Activated T-cell treated with anti-CD3 and anti-CD28 coated beads, Interleukin-2, amount 50 U/mL, for 72 hours (primary cell): ENCODE measurements at places on chromosomes 5 and 9.

- DNase-seq: no peak
Observed at GRCh38 chr9:87793292-87793691, 67.4 kb downstream of the CTSL start.

DNA sequence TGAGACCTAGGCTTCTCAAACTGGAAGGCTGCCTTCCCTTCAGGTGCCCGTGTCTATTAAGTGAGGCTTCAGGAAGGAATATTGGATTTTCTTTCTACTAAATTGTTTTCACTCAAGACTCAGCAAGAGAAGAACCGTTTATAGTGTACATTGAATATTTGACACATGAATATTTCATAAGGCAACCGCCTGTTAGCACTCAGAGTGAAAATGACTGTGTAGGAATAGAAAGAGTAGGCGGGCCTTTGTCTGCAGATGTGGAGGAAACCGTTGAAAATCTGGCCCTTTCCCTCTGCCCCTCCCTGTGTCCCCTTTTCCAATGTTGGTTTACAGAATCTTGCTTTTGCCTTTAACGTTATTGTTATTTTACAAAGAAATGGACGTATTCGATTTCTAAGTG lies 6.2 kb downstream of the SAP30L start:
- no peak for DNase-seq

DNA sequence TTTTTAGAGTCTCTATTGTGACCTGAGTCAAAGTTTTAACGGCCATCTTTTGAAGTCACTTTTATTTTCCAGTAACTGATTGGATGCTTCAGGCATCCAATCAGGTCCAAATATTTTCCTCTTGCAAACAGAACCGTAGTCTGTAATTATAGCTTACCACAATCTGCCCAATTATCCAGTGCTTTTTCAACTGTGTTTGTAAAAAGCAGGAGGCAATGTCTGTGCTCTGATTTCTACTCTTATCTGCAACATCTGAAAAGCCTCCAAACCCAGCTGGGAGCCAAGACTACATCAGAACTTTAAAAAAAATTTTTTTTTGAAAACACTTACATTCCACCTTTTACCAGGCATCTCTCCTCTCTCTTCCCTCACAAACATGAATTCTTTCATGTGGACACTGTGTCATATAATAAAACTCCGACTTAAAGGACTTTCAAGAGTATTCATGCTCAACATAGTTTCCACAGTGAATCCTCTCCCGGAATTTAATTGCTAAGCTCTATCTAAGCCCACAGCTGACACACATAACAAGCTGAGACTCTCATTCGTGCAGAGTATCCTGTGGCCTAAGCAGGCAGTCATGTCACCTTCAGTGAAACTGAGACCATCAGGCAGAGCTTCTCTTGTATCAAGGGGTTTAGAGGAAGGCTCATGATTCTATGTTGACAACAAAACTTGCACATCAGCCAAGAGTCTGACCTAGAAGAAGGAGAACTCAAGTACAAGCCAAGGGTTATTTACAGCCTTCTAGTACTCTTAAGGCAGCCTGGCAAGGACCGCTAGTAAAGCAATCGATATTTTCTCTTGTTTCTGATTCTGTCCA lies 272.7 kb downstream of the TLE1 start:
- DNase-seq: no peak

- DNase-seq: no peak
Observed at GRCh38 chr5:159564031-159564430, 233.7 kb upstream of the IL12B start.

GRCh38 chr9:4292781-4293180 lies 7.1 kb downstream of the GLIS3 start:
- no peak for DNase-seq

DNA sequence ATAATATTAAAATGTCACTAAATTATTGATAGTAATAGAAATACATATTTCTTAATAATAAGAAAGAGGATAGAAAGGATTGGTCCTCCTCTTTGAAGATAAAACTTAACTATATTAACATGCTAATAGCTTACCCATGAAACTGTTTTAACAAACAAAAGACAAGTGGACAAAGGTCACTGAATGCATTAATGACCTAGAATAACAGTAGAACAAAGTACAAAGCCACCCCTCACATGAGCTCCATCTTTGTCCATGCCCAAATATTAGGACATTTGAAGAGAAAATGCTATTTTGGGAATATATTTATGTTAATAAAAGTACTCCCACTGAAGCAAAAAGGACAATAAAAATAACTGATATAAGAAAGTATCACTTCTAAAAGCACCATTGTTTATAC lies 34.1 kb upstream of the SLC22A5 start:
- DNase-seq: no peak

DNA sequence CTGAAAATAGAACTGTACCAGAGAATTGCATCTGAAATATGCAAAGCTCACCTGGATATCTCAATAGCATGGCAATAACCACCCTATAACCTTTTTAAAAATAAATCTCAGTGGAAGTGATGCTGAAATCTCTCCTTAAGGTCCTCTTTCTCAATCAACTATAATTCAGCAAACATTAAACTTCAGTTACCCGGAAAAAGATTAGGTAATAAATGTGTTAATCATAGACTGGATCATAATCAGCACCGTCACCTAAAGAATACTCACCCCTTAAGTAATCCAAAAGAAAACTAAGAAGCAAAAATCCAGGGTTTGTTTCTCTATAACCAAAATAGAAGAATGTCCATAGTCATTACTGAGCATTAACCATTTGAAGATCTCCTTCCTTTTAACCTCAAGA lies 44.3 kb upstream of the DENND4C start:
- DNase-seq: no peak

- DNase-seq: no peak
Observed at GRCh38 chr9:130319300-130319699, 53.7 kb downstream of the HMCN2 start.

GRCh38 chr9:92438900-92439526 lies 14.7 kb upstream of the OMD start:
- no peak for DNase-seq

GRCh38 chr9:36136272-36136893 lies at the start of gene GLIPR2:
Gene GLIPR2, plus strand, starts transcription at chr9:36136733. Its CDS starts 46 bp downstream, at chr9:36136779.
- DNase-seq: peak; percentile 87

- DNase-seq: no peak
Observed at GRCh38 chr5:2732850-2733249, 18.6 kb downstream of the IRX2 start.

GRCh38 chr5:36057386-36057785 lies 9.3 kb downstream of the UGT3A2 start:
- no peak for DNase-seq

GRCh38 chr9:106701611-106702010 lies 161.4 kb upstream of the ZNF462 start:
- no peak for DNase-seq

- peak; percentile 21 for DNase-seq
Observed at GRCh38 chr9:2087500-2088313, 72.6 kb downstream of the SMARCA2 start.

GRCh38 chr5:58871648-58872242 lies 288.9 kb downstream of the RAB3C start:
- peak; percentile 21 for DNase-seq

- no peak for DNase-seq
Observed at GRCh38 chr5:35857606-35858205, 1.0 kb downstream of the IL7R start.

DNA sequence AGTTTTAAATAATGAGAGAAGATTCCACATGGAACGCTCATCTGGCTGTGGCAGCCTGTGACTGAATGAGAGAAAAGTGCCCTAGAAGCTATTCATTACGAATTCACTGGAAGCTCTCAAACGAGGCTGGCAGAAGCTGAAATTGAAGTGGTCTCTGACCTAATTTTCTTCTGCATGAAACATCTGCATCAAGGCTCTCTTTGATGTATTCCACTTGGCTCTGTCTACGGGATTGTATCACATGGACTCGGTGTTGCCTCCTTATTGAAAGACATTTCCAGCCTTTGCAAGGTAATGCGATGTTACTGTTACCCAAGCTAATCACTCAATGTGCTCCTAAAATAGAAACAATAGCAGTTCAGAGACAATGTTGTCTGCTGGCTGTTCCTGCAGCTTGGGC lies 246.9 kb upstream of the ZNF462 start:
- DNase-seq: no peak

DNA sequence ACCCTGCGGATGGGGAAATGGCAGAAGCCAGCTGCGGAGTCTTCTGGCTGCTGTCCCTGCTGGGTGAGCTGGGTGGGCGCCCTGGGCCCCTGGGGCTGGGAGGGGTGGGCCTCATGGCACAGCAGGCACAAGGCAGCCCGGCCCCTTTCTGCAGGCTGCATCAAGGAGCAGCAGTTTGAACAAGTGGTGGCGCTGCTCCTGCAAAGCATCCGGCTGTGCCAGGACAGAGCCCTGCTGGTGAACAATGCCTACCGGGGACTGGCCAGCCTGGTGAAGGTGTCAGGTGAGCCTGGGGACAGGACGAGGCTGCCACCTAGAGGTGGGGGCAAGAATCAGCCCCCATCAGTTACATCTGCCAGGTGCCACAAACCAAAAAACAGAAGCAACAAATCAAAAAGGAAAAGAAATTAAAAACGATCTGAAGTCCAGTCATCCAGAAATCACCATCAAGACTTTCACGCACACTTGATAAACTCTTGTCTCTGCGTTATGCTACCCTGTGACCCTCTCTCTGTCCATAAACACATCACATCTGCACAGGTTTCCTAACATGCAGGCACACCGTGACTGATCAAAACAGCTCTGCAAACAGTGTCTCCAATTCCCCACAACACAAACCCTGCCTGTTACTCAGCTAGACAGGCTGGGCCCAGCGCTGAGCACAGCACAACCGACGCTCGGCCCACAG lies 13.9 kb downstream of the REXO4 start:
- DNase-seq: peak; percentile 61

GRCh38 chr5:133732536-133732935 lies 120.2 kb upstream of the FSTL4 start:
- DNase-seq: no peak

- no peak for DNase-seq
Observed at GRCh38 chr5:149172709-149173505, 31.6 kb downstream of the ABLIM3 start.

GRCh38 chr5:142685418-142686209 lies at the start of gene FGF1:
Gene FGF1, minus strand, starts transcription at chr5:142686090. Its CDS starts 71,963 bp downstream, at chr5:142614127.
- no peak for DNase-seq

DNA sequence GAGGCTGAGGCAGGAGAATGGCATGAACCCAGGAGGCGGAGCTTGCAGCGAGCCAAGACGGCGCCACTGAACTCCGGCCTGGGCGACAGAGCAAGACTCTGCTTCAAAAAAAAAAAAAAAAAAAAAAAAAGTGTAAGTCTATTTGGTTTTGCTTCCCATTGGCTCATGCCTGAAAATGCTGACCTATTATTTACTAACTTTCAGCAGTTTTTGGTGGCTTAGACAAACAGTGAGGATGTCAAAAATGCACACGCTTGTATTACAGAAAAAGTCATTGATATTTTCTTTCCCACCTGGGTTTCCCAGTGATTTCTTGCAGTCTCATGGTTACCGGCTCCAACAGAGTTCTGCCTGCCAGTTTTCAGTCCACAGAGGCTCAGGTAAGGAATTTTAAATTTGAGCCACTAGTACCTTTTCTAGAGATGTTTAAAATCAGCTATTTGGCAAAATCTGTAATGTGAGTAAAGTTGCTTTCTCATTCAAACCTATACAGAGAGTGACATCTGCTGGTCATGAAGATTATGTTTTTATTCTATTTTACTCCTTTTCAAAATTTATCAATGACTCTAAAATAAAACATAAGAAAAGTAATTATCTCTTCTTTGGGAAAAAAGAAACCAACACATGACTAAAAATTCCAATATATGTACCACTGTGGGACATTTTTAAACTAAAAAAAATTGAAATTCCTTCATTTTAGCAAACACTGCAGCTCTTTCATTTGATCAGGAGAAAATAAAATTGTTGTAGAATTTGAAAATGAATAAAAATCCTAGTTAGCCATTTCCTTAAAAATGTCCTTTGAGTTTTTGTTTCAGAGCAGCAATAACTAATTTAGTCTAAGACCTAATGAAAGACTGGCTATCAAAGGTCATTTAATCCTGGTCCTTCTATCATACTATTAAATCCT lies 8.8 kb downstream of the FAM200C start:
- no peak for DNase-seq
